Calu3 (cell line): ENCODE measurements at places on chromosomes 5 and 9. TPM values are rescaled to one million over a fixed set of nuclear protein-coding genes. Genes with fewer than 3 reads are reported as not detected.

The HAVCR2 gene
- total RNA-seq, result 0.17 and 0.19 TPM in 2 replicates

The NUTM2G gene
- not detected in 2 replicates for total RNA-seq

The UAP1L1 gene
- 9.1 and 10.8 TPM in 2 replicates for total RNA-seq

The PCDHGA3 gene
- not detected in 2 replicates for total RNA-seq

The PCDHAC2 gene
- total RNA-seq, result 12.6 and 17.1 TPM in 2 replicates

The ZNF462 gene
- 37.3 and 48.0 TPM in 2 replicates for total RNA-seq

The SLC6A19 gene
- total RNA-seq, result not detected in 2 replicates

The TSSK1B gene
- total RNA-seq, result not detected in 2 replicates

DNA sequence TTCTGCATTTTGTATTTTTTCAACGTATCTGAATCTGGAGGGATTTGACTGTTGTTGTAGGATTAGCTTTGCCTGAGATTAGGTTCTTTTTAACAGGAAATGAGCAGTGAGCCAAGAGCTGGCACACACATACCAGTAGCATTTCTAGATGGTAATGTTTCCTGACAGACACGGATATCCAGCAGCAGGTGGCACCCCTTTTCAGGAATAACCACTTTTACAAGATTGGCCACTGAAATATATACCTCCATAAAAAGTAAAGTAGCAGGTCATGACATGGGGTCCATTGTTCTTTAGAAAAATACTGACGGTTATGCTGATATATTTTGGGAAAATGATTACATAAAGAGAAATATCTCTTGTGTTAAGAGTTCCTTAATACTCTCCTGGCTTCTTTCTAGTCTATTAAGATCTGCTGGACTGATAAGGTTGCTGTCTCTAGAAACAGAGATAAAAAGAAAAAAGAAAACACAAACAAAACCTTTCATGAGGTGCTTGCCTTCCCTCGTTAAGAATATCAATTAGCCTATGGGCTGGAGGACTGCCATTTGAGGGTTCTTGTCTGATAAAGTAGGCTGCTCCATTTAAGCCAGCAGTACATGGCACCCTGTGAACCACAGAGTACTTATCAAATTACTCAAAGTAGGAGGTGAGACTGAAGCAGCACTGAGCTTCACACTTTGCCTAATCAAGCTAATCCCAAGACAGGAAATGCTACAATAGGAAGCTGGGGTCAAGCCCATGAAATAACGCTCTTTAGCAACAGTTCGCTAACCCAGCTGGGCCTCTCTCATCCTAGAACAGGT is 101.6 kb upstream of the PCA3 start:
- peaks cover 13% of the 10 kb centered on the region for H3K27me3 ChIP-seq
- H3K36me3 ChIP-seq, result no peaks in the 10 kb centered on the region

DNA sequence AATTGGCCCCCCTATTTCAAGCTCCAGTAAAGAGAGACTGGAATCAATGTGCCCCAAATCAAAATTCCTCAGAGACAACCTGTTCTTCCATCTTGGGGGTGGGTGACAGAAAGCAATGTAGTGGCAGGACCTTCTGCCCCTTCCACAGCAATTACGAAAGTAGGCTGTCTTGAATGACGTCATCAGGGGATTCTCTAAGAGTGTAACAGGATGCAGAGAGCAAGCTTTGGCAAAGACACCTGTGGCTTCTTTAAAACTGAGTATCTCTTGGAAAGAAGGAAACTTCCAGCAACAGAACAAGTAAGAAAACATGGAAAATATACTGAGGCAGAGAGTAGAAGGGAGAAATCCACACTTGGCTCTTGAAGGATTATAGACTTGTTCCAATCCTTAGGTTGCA is 247.6 kb upstream of the PDE4D start:
- H3K27ac ChIP-seq, result no peak overlapping the region
- no peaks in the 10 kb centered on the region for H3K4me1 ChIP-seq
- H3K27me3 ChIP-seq, result peaks cover 18% of the 10 kb centered on the region
- no peaks in the 10 kb centered on the region for H3K36me3 ChIP-seq
- no peak overlapping the region for H3K4me3 ChIP-seq
- no peak for DNase-seq

DNA sequence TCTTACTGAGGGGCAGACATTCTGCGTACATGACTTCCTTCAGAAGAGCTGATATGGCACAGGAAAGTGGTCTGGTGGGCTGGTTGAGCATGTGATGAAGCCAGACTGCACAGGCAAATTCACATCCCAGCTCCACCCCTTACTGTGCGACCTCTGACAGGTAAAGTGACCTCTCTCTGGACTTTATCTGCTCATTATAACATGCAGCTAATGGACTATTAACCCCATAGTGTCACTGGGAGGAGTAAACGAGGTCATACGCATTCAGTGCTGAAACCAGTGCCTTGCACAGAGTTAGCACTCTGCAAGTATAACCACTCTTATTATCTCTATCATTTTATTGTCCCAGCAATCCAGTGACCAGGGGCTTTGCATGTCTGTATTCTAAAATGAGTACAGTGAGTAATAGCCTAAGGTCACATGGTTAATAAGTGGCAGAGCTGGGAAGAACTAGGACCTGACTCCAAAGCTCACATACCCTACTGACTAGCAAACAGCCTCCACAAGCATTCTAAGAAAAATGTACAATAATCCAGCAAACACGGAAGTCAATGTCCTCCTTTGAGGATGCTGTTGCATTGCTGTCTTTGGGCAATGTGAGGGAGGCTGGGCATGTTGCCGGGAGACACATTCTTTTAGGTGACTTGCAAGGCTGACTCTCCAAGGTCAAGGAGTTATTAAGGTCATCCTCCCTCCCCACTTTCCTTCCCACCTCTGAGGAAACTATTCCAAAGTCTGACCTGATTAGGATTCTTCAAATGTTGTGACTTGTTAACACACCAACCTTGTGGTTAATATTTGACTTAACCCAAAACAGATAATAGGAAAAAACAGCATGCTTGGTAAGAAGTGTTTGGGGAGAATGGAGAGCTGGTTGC is 19.0 kb downstream of the GLRX start:
- no peaks in the 10 kb centered on the region for H3K27me3 ChIP-seq
- peak overlapping the region; percentile 32 for H3K27ac ChIP-seq

DNA sequence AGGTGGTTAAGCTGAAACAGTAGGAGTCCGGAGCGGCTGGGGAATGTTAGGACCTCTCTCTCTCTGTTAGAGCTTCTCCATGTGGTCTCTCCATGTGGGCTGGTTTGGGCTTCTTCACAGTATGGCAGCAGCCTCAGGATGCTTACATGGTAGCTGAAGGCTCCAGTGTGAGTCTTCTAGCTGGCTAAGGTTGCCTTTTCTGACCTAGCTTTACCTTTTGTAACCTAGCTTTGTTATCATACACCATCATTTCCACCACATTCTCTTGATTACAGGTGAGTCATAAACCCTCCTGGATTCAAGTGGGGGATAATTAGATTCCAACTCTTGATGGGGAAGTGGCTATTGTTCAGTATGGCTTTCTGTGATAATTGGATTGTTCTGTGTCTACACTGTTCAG is 98.5 kb downstream of the MTREX start:
- H3K27me3 ChIP-seq, result no peaks in the 10 kb centered on the region
- peaks cover 15% of the 10 kb centered on the region for H3K4me1 ChIP-seq
- no peak overlapping the region for H3K27ac ChIP-seq

- no peaks in the 10 kb centered on the region for H3K27me3 ChIP-seq
- H3K36me3 ChIP-seq, result peaks cover 11% of the 10 kb centered on the region
- no peak overlapping the region for H3K27ac ChIP-seq
- no peak overlapping the region for H3K4me3 ChIP-seq
- no peak for DNase-seq
- H3K4me1 ChIP-seq, result peaks cover 2% of the 10 kb centered on the region
Measured at GRCh38 chr9:92659601-92660000, 10.3 kb downstream of the IPPK start.

DNA sequence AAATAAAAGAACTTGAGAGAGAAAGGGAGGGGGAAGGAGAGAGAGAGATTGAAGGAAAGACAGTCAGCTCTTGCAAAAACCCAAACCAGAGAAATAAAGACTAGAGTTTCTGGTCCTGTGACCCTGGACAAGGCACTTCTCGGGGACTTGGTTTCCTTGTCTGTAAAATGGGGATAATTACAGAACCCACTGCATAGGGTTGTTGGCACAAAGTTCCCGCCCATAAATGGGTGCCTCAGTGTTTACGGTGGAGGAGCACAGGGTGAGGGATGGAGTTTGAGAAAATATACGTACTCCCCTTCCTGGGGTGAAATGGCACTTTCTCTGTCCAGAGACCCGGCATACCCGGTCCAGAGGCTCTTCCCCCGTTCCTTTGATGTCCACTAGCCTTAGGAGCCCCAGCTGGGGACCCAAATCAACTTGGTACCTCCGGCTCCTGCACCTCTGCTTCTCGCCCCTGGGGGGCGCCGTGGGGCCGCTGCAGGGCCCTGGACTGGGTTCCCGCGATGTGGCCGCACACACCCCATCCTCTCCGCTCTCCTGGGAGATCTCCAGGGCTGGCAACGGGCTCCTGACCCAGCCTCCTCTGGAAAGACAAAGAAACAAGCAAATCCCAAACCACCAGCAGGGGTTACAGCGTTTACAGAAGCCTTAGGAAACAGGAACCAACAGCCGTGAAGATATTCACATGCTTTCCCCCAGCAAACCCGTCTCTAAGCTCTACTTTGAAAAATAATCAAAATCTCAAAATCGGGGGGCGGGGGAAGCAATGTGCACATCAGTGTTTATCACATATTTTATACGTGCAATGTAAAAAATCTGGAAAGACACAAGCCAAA is 26.3 kb downstream of the PTGES start:
- H3K36me3 ChIP-seq, result no peaks in the 10 kb centered on the region
- peaks cover 8% of the 10 kb centered on the region for H3K27me3 ChIP-seq
- no peak overlapping the region for H3K27ac ChIP-seq
- no peaks in the 10 kb centered on the region for H3K4me1 ChIP-seq

DNA sequence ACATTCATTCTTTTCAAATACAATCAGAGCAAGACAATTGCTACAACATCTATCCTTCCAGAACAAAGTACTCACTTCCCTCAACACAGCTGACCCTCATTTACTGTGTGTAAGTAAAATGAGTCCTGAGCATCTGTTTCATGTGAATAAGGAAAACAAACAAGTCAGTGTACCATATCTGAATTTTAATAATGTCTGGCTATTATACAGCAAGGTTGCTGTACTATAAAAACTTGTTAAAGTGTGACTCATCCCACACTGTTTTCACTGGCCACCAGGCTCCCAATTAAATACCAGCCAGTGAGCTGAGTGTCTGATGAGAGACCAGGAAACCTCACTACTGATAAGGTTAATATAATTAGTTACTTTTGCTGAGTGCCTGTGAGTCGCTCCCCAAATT is 339.8 kb downstream of the AGTPBP1 start:
- H3K27me3 ChIP-seq, result peaks cover 13% of the 10 kb centered on the region
- no peak overlapping the region for H3K27ac ChIP-seq
- DNase-seq, result no peak
- H3K4me1 ChIP-seq, result peaks cover 8% of the 10 kb centered on the region
- H3K36me3 ChIP-seq, result no peaks in the 10 kb centered on the region

DNA sequence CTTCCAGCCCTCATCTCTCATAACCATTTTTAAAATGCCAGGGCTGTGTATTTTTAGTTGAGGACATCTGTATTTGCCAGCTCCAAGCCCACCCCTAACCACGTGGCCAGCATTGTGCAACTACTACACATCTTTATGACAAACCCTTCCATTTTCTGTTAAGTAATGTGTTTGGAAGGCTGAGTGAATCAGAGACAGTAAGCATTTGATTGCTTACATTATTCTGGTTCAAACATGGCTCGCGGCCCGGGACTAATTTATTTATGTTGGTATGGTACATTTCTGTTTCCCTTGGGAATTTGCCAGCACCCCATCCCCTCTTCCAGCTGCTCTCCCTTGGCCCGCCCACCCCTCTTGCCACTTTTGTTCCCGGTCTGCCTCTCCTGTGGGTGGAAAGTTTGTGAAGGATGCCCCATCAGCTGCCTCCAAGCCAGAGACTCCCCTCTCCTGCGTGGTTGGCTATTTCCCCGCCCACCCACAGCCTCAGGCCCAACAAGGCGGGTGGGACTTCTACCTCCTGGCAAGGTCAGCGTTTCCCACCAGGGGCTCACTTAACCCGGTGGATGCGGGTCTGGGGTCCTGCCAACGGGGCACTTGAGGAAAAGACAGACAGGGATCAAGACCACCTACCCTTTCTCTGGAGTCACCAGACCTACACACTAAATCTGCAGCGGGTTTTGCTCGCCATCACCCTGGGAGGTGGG is 162.2 kb downstream of the HSD17B3 start:
- DNase-seq, result no peak
- no peak overlapping the region for H3K27ac ChIP-seq
- H3K4me1 ChIP-seq, result no peaks in the 10 kb centered on the region

DNA sequence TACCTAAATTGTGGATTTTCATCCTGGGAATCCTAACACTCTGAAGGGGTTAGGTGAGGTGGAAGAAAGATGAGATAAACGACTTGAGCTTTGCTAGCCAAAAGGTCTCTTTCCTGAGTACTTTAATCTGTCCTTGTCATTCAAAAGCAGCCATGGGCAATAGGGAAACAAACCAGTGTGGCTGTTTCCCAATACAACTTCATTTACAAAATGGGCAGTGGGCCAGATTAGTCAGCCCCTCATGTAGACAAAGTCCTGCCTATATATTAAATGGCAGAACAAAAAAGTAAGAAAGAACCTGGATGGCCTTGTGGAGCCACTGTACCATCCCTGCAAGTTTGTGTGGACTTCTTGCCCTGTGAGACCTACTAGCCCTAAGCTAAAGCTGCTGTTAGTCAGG is 51.0 kb upstream of the NFIL3 start:
- H3K4me3 ChIP-seq, result no peak overlapping the region
- H3K36me3 ChIP-seq, result no peaks in the 10 kb centered on the region
- peaks cover 24% of the 10 kb centered on the region for H3K27me3 ChIP-seq
- DNase-seq, result no peak

- no peaks in the 10 kb centered on the region for H3K27me3 ChIP-seq
- H3K4me1 ChIP-seq, result no peaks in the 10 kb centered on the region
- no peak overlapping the region for H3K27ac ChIP-seq
- no peaks in the 10 kb centered on the region for H3K36me3 ChIP-seq
- no peak overlapping the region for H3K4me3 ChIP-seq
Measured at GRCh38 chr5:96006291-96006690, 44.6 kb upstream of the ELL2 start.

DNA sequence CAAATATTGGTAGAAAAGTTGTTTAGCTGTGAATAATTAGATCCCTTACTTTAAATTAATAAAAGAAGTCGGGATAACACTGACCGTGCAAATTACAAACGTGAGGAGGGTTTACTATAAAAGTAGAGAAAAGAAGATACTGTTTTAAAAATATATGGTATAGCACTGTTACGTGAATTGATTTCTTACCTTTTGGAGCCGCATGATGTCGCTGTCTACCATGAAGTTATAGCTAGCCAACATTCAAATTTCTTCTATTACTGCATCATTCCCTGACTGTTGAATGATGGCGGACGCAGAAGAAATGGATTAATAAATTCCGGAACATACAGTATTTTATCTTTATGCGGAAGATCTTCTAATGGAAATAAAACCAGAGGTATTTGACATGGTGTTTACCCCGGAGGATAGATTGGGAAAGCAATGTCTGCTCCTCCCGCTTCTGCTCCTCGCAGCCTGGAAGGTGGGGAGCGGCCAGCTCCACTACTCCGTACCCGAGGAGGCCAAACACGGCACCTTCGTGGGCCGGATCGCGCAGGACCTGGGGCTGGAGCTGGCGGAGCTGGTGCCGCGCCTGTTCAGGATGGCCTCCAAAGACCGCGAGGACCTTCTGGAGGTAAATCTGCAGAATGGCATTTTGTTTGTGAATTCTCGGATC is at the start of gene PCDHA6:
TSS of gene PCDHA6 (plus strand) at position 257 of the 658 bp plus-strand sequence. CDS start at position 389, 132 bp downstream.
- no peaks in the 10 kb centered on the region for H3K27me3 ChIP-seq
- no peak within 1 kb of the TSS for H3K27ac ChIP-seq
- no peaks in the 10 kb centered on the region for H3K4me1 ChIP-seq
- H3K36me3 ChIP-seq, result no peaks in the 10 kb centered on the region

- peaks cover 16% of the 10 kb centered on the region for H3K4me1 ChIP-seq
- H3K27me3 ChIP-seq, result no peaks in the 10 kb centered on the region
- H3K4me3 ChIP-seq, result no peak overlapping the region
- peaks cover 18% of the 10 kb centered on the region for H3K36me3 ChIP-seq
Measured at GRCh38 chr9:75988663-75989062, 98.2 kb downstream of the PCSK5 start.
